ENCODE measurements at places on chromosomes 4 and X. TPM values are rescaled to one million over a fixed set of nuclear protein-coding genes. Genes with fewer than 3 reads are reported as not detected.

GRCh38 chrX:69285401-69285877 is 120.2 kb upstream of the PJA1 start:
- DNase-seq = no peak

GRCh38 chr4:57314636-57315035 is 204.5 kb upstream of the IGFBP7 start:
- no peak for DNase-seq

GRCh38 chr4:71275004-71275403 is 63.8 kb upstream of the SLC4A4 start:
- no peak for DNase-seq

DNA sequence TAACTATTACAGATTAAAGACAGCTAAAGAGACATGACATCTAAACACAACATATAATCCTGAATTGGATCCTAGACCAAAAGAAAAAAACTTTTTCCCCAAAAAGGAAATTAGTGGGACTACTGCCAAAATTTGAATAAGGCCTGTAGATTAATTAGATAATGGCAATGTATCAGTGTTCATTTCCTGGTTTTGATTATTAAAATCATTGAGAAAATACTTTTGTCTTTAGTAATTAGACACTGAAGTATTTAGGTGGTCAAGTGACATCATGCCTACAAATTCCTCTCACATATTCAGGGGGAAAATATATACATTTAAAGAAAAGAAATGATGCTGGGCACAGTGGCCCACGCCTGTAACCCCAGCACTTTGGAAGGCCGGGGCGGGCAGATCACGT is 10.4 kb upstream of the USO1 start:
- no peak for DNase-seq

DNA sequence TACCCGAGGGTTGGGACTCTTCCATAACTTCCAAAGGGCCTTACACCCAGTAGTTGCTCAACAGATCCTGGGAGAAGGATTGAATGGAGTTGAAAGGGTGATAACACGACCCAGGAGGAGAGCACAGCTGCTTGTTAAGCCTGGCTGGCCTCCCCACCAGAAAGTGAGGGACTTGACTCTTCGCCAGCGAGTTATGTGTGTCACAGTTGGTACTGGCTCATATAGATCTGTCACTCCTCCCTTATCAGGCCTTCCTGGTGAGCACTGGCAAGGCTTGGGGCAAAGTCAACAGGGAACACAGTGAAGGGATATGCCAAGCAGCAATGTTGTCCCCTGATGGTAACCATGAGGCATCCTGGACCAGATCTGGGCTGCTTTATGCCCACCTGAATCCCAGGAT is 35.8 kb downstream of the APLN start:
- DNase-seq = no peak

Gene LRRC66
- polyA plus RNA-seq = 0.24 TPM

Gene CDKL2
- polyA plus RNA-seq = 1.6 TPM

Gene TRPC5OS
- polyA plus RNA-seq = not detected

DNA sequence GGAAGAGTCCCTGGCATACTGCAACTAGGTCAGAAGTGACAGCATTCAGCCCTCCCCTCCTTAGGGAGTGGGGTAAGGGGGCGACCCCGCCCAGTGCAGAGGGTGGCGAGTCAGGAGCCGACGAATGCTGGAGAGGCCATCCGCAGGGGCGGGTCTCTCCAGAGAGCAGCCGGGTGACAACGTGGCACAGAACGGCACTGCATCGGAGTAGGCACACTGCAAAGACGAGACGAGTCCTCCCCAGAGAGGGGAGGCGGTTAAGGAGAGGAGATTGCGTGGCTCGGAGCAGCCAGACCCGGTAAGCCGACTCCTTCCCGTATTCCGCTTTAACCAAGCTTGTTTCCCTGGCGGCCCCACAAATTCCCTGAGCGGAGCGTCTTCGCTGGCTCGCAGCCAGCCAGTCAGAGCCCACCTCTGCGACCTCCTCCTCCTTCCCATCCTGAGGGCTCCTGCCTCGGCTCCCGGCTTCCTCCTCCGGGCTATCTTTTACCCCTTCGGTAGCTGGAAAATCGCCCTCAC is 54.9 kb downstream of the LINC00632 start:
- peak; percentile 47 for DNase-seq

DNA sequence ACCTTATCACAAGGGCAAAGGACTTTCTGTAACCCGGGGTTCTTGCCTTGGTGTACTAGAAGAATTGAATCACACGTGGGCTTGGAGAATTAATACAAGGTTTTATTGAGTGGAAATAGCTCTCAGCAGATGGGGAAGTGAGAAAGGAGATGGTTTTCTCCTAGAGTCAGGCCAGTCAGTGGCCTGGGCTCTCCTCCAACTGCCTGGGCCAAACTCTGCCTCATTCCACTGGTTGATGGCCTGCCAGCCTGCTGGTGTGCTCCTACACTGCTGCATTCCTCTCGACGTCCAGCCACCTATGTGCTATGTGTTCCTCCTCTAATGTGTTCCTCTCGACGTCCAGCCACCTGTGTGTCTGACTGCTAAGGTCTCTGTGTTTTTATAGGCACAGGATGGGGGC is 35.3 kb upstream of the SPIN2A start:
- DNase-seq = no peak

Gene ADH1B
- polyA plus RNA-seq = 1.1 TPM

- DNase-seq = no peak
Observed at GRCh38 chrX:105648732-105649131, 173.6 kb upstream of the NRK start.

DNA sequence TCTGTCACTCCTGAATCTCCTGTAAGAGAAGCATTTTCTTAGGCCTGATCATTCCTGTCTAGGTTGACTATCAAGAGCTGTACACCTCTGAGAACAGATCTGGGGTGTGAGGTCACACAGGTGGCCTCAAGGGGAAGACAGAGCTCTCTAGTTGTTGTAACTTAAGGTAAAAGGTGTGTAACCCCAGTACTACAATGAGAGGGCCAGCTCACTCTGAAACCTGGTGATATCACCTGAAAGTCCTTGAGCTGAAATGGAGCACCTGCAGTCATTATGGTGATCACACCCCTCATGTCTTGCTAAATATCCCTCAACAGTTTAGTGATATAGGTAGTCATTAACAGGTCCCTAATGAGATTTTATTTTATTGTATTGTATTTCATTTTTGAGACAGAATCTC is 8.8 kb upstream of the FAM9C start:
- DNase-seq = no peak

DNA sequence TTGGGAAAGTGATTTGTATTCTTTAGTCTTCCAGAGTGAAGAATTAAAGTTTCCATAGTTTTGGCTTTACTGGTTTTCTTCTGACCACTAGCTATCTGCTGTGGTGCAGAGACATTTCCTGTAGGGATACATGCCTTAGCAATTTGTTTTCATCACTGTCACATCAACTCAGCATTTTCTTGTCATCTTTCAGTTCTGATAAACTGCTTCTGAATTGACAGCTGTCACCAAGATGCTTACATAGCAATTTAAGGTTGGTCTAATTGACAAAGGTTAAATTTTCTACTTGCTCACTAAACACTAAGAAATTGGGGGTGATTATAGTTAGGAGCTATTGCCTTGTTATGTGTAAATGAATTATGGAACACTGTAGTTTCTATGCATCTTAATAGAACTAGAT is 232.5 kb downstream of the TEX13A start:
- DNase-seq = no peak

- DNase-seq = no peak
Observed at GRCh38 chrX:115547448-115547847, 13.5 kb upstream of the PLS3 start.

- no peak for DNase-seq
Observed at GRCh38 chr4:184775854-184776555, 42.1 kb upstream of the CENPU start.

GRCh38 chrX:109760922-109761250 is 27.8 kb upstream of the ACSL4 start:
- no peak for DNase-seq

DNA sequence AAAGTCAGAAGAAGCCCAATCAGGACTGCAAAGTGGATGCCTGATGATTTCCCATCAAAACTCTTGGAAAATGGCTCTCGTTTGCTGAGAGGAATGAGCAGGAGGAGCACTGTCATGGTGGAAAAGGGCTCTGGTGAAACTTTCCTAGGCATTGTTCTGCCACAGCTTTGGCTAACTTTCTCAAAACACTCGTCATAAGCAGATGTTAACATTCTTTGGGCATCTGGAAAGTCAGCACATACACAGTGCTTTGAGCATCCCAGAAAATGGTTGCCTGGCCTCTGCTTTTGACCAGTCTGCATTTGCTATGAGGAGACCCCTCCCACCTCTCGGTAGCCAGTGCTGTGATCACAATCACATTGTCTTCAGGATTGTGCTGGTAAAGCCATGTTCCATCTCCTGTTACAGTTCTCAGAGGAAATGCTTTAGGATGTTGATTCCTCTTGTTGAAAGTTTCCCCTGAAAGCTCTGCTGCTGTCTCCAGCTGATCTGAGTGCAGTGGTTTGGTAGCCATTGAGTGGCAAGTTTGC is 25.2 kb upstream of the TBC1D14 start:
- DNase-seq = no peak

Gene TRIM60
- polyA plus RNA-seq = not detected

- peak; percentile 94 for DNase-seq
Observed at GRCh38 chr4:182448281-182449151, 205.3 kb downstream of the TENM3 start.

DNA sequence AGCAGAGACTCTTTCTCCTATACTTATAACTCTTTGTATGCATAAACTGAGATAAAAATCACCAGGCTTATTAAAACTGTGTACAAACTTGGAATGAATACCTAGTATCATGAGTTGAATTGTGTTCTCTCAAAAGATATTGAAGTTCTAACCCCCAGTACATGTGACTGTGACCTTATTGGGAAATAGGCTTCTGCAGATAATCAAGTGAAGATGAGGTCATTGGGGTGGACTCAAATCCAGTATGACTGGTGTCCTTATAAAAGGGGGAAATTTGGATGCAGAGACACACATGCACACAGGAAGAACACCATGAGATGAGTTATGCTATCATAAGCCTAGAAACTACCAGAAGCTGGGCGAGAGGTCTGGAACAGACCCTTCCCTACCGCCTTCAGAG is 26.2 kb downstream of the ZNF827 start:
- no peak for DNase-seq

All from brain (organoid and tissue), 16 donors.